ENCODE measurements at places on chromosomes 1 and 21. TPM values are rescaled to one million over a fixed set of nuclear protein-coding genes. Genes with fewer than 3 reads are reported as not detected.

LRRC8B gene
- total RNA-seq = 9.2 TPM

TRAF5 gene
- total RNA-seq = 15.2 TPM

SH3BGR gene
- total RNA-seq = 8.3 TPM

NR0B2 gene
- not detected for total RNA-seq

CD1E gene
- 0.34 TPM for total RNA-seq

CYYR1 gene
- 48.5 TPM for total RNA-seq

RHOU gene
- total RNA-seq = 3.2 TPM

DNA sequence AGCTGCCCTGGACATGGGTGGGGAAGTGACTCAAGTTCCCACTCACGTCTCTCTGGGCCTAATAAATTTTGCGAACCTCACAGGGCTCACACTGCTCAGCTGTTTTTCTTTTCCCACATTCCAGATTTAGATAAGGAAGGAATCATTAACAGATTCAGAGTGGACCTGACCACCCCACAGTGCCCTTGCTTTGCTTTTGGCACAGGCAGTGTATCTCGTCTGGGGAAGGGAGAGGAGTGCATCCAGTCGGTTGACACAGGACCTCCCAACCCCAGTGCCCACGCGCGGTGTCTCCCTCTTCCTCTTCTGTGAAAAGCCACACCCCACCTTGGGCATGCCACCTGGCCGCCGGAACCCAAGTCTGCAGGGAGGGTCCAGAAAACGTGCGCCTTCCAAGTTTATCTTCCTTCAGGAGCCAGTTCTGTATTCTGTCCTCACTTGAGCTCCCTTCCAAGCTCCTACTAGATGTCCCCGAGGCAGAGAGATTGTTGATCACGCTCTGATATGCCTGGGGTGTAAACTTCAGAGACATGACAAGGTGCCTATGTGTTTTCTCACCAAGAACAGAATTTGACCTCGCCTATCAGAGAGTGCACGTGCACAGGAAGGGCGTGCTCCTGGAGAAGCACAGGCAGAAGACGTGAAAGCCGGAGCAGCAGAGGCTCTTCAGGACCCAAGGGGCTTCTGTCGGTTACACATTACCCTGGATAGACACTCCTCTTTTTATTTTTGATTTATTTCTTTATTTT is 9.5 kb upstream of the SLC2A5 start:
- H3K27me3 ChIP-seq = peaks cover 6% of the 10 kb centered on the region
- no peaks in the 10 kb centered on the region for H3K36me3 ChIP-seq
- DNase-seq = no peak
- H3K27ac ChIP-seq = no peak overlapping the region

- no peak overlapping the region for H3K27ac ChIP-seq
- H3K4me3 ChIP-seq = no peak overlapping the region
- H3K27me3 ChIP-seq = peaks cover 7% of the 10 kb centered on the region
- H3K36me3 ChIP-seq = no peaks in the 10 kb centered on the region
Measured at GRCh38 chr1:234571702-234572101, 38.3 kb downstream of the IRF2BP2 start.

DNA sequence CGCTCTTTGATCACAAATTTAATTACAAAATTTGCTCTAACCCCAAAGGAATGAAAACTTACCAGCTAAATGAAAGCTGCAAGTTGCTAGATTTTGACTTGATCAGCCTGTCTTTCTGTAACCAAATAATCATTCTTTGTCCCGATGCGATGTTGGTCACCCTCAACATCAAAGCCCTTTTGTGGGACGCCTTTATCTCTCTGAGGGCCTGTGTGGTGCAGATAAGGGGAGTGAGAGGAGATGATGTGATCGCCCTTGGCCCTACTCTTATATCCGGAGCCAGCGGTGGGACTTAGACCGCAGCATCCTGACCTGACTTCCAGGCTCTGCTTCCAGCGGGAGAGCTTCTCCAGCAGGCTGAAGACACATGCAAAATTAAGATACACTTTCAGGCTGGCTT is 19.3 kb upstream of the UMODL1 start:
- H3K27ac ChIP-seq = no peak overlapping the region
- no peak for DNase-seq
- no peaks in the 10 kb centered on the region for H3K4me1 ChIP-seq
- H3K36me3 ChIP-seq = no peaks in the 10 kb centered on the region
- H3K27me3 ChIP-seq = peaks cover 13% of the 10 kb centered on the region

DNA sequence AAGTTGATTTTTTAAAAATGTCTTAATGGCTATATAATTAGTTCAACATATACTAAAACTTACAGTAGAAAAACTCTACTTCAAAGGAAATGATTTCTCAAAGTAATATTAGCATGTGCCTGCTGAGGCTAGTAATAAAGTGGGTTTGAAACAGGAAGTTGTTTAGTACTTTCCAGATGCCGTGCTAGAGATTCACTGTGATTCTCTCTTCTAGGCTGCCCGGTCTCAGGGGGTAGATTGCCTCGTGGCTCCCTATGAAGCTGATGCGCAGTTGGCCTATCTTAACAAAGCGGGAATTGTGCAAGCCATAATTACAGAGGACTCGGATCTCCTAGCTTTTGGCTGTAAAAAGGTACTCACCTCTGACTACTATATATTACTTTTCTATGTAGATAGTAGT is 9.1 kb downstream of the EXO1 start:
- H3K4me1 ChIP-seq = no peaks in the 10 kb centered on the region
- H3K36me3 ChIP-seq = peaks cover 79% of the 10 kb centered on the region
- H3K27me3 ChIP-seq = no peaks in the 10 kb centered on the region
- no peak for DNase-seq
- H3K27ac ChIP-seq = no peak overlapping the region

- peaks cover 67% of the 10 kb centered on the region for H3K36me3 ChIP-seq
- peaks cover 8% of the 10 kb centered on the region for H3K4me1 ChIP-seq
- no peak overlapping the region for H3K4me3 ChIP-seq
- no peaks in the 10 kb centered on the region for H3K27me3 ChIP-seq
Measured at GRCh38 chr1:229643996-229644745, 18.1 kb downstream of the URB2 start.

DNA sequence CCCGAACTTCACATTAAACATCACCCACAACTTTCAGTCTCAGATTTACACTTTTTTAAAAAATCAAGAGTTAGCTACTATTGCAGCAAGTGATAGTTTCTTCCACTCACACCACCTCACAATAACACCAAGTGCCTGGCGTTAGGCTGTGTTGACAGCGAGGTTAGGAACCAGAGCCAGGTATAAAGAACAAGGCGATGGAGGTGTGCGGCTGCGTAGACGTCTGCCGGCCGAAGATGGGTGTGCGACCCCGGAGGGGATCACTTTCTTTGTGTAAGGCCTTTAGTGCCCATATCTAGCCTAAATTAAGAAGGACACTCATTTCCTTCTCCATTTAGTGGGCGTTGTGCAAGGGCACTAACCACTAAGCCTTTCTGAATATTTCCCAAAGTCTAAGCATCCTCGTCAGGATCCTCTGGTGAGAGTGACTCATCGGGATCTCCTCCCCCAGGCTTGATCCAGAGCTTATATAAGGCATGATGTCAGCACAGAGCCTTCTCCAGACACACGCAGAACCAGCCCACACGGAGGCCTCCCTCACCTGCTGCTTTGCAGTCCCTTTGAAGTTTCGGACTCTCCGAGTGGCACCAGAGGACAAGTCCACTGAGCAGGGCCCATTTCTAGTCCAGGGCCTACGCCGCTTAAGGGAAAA is 11.8 kb downstream of the NHLH2 start:
- H3K4me1 ChIP-seq = peaks cover 4% of the 10 kb centered on the region
- H3K4me3 ChIP-seq = no peak overlapping the region
- peak; percentile 35 for DNase-seq

- no peaks in the 10 kb centered on the region for H3K27me3 ChIP-seq
- H3K36me3 ChIP-seq = peaks cover 42% of the 10 kb centered on the region
- H3K4me3 ChIP-seq = no peak overlapping the region
- H3K4me1 ChIP-seq = peaks cover 29% of the 10 kb centered on the region
- no peak overlapping the region for H3K27ac ChIP-seq
Measured at GRCh38 chr1:226403201-226404034, 4.5 kb downstream of the PARP1 start.

DNA sequence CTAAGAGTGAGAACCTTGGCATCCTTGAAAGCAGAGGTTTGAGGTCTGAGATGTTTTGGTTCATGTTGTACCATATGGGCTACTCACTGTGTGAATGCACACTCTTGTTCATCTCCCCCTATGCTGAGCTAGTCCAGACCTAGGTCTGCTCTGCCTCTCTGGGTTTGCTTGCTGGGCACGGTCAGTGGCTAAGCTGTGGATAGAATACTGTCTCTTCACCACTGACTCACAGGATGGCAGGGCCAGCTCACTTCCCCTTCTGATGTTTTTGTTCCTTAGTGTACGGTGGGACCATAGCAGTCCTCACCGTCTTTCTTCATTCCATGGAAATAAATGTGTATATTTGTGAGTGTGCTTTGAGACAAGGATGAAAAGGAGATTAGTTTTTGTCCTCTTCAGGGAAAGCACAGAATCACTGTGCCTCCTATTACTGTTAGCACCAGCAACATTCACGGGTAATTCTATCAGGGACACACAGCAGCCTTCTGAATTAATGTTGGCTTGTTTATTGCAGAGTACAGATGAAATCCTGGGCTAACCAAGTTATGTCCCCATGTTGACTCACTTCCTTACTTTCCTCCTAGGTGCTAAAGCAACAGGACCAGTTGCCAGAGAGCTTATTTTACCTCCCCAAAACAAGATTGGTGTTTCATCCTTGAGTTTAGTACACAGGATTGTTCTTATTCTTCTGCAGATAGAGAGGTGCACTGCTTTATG is 56.9 kb upstream of the IVNS1ABP start:
- H3K4me3 ChIP-seq = no peak overlapping the region
- H3K4me1 ChIP-seq = no peaks in the 10 kb centered on the region
- DNase-seq = no peak
- no peaks in the 10 kb centered on the region for H3K36me3 ChIP-seq
- no peaks in the 10 kb centered on the region for H3K27me3 ChIP-seq

DNA sequence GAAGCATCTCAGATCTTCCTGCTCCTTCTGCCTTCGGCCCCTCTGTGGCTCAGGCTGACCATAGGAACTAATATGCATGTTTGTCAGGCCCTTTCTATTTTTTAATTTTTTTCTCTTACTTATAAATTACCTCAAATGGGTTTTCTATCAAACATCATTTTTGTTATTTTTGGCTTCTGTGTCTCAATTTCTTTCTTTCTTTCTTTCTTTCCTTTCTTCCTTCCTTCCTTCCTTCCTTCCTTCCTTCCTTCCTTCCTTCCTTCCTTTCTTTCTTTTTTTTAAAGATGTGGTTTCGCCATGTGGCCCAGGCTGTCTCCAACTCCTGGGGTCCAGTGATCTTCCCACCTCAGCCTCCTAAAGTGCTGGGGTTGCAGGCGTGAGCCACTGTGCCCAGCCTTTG is 36.2 kb upstream of the TLR5 start:
- no peaks in the 10 kb centered on the region for H3K27me3 ChIP-seq
- H3K27ac ChIP-seq = no peak overlapping the region
- H3K4me1 ChIP-seq = no peaks in the 10 kb centered on the region
- H3K4me3 ChIP-seq = no peak overlapping the region

GRCh38 chr1:235423214-235423652 is 56.0 kb downstream of the TBCE start:
- 0 out of 2 replicates have a peak overlapping the region, but pooled peaks have one; percentile 20 for H3K27ac ChIP-seq
- no peak overlapping the region for H3K4me3 ChIP-seq
- no peaks in the 10 kb centered on the region for H3K36me3 ChIP-seq
- peak; percentile 28 for DNase-seq
- H3K27me3 ChIP-seq = no peaks in the 10 kb centered on the region
- peaks cover 15% of the 10 kb centered on the region for H3K4me1 ChIP-seq

DNA sequence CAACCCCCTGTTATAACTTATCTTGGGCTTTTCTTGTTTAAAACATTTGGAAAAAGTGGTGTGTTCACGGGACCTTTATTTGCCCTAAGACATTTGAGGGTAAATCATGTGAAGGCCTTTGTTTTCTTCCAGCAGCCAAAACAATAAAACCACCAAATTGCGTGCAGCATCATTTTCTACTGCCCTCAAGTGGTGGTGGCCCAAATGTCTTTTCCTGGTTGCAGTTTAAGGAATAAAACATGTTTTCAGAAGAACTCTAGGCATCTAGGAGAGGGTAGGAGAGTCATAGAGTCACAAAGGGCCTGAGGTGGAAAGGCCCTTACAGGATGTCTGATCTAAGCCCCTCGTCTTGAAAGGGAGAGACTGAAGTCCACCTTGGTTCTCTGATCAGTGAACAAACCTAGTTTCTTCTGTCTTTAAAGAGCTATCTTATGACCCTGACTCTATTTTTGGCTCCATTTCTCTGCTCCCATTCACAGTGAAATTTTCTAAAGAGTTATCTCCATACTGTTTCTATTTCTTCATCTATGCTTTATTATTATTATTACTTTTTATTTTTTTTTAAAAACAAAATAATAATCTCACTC is 16.0 kb upstream of the EPS15 start:
- H3K4me1 ChIP-seq = no peaks in the 10 kb centered on the region
- no peak overlapping the region for H3K4me3 ChIP-seq
- peak; percentile 69 for DNase-seq
- H3K36me3 ChIP-seq = no peaks in the 10 kb centered on the region
- no peak overlapping the region for H3K27ac ChIP-seq

- H3K4me3 ChIP-seq = no peak overlapping the region
- H3K27ac ChIP-seq = no peak overlapping the region
- H3K36me3 ChIP-seq = no peaks in the 10 kb centered on the region
- no peaks in the 10 kb centered on the region for H3K4me1 ChIP-seq
- peaks cover 6% of the 10 kb centered on the region for H3K27me3 ChIP-seq
Measured at GRCh38 chr1:10932088-10932487, 80.4 kb upstream of the TARDBP start.

GRCh38 chr1:21608798-21609197 is 60.4 kb downstream of the RAP1GAP start:
- no peak overlapping the region for H3K27ac ChIP-seq
- no peaks in the 10 kb centered on the region for H3K27me3 ChIP-seq
- no peaks in the 10 kb centered on the region for H3K36me3 ChIP-seq
- H3K4me3 ChIP-seq = no peak overlapping the region
- DNase-seq = no peak
- H3K4me1 ChIP-seq = no peaks in the 10 kb centered on the region

GRCh38 chr1:6179564-6180175 is 451 bp downstream of the CHD5 start:
- no peak overlapping the region for H3K27ac ChIP-seq
- no peak overlapping the region for H3K4me3 ChIP-seq
- peaks cover 8% of the 10 kb centered on the region for H3K27me3 ChIP-seq
- no peak for DNase-seq

GRCh38 chr1:99956755-99957154 is 13.0 kb upstream of the SLC35A3 start:
- no peak for DNase-seq
- H3K27ac ChIP-seq = no peak overlapping the region
- H3K36me3 ChIP-seq = no peaks in the 10 kb centered on the region
- H3K27me3 ChIP-seq = no peaks in the 10 kb centered on the region
- no peak overlapping the region for H3K4me3 ChIP-seq
- no peaks in the 10 kb centered on the region for H3K4me1 ChIP-seq

- no peak overlapping the region for H3K27ac ChIP-seq
- H3K4me1 ChIP-seq = no peaks in the 10 kb centered on the region
- DNase-seq = no peak
- H3K4me3 ChIP-seq = no peak overlapping the region
Measured at GRCh38 chr1:248828845-248829244, 3.1 kb upstream of the SH3BP5L start.

GRCh38 chr1:228198977-228199590 is 8.8 kb upstream of the OBSCN start:
- DNase-seq = no peak
- no peaks in the 10 kb centered on the region for H3K27me3 ChIP-seq
- no peak overlapping the region for H3K4me3 ChIP-seq

Measured in SJCRH30 (cell line).